Stomach (tissue), 19 donors: ENCODE measurements at places on chromosomes 7 and 10. TPM values are rescaled to one million over a fixed set of nuclear protein-coding genes. Genes with fewer than 3 reads are reported as not detected.
A peak's percentile ranks its signal among the peaks of the same experiment; 100 is the strongest.

GIMAP1 gene
- total RNA-seq: not detected

KIF20B gene
- total RNA-seq: 5.2 TPM

MYPN gene
- total RNA-seq: 0.37 TPM

EMX2 gene
- total RNA-seq: not detected

FAM24B gene
- total RNA-seq: not detected

LRRD1 gene
- total RNA-seq: not detected

- DNase-seq: peak; percentile 63
Observed at GRCh38 chr10:22712956-22713852, 1.2 kb downstream of the PIP4K2A start.

DNA sequence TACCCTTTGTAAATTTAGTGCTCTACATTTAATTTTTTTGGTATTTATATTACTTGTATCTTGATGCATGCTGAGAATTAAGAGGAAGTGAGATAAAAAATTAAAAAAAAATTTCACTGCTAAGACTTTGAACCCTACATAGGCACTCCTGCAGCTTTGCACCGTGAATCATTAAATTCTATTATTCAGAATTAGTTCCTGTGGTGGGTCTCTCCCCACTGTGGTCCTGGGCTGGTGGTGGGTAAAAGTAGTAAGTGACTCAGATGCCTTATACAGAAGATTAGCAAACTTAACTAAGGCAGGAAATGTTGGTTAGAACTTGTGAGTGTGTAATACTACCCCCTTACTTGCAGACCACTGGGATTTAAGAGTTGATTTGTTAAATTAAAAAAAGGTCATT, 72.6 kb downstream of the AP3M1 start:
- peak; percentile 54 for DNase-seq

- peak; percentile 21 for DNase-seq
Observed at GRCh38 chr7:50560865-50561351, 4.3 kb downstream of the DDC start.

- DNase-seq: peak; percentile 20
Observed at GRCh38 chr10:115026746-115027140, 66.4 kb upstream of the ATRNL1 start.

DNA sequence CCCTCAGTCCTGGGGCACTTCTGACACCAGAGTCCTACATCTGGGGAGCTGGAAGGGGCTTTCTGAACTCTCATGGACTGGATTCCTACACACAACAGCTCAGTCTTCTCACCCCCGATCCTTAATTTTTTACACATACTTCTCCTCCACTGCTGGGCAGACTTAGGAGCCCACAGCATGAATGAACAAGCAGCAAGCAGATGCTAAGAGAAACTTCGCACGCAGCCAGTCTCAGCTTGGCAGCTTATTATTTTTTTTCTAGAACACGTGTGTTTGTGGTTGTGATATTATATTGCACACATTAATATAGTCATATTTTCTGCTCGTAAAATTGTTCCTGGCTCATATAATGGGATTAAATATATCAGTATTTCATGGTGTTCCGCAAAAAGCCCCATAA, 50.9 kb upstream of the LOXL4 start:
- no peak for DNase-seq

- DNase-seq: no peak
Observed at GRCh38 chr7:108303332-108303731, 152.9 kb downstream of the NRCAM start.

DNA sequence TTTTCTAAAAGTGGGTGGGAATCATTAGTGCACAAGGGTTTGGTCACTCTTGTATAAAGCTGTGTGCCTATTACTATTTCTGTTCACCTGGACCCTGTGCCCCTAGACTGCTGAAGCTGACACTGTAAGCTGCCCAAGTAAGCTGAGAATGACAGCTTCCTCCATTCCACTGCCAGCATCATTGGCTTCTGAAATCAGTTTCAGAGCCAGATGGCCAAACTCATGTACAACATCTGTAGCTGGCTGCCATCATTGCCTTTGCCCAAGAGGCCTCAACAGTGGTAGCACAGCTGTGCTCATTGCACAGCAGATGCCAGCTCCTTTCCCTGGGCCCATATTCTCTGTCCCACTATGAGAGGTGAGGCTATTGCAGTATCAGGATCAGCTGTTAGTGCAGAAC, 165.7 kb downstream of the CPEB3 start:
- DNase-seq: no peak

- DNase-seq: no peak
Observed at GRCh38 chr7:55458351-55458750, 93.2 kb downstream of the LANCL2 start.

DNA sequence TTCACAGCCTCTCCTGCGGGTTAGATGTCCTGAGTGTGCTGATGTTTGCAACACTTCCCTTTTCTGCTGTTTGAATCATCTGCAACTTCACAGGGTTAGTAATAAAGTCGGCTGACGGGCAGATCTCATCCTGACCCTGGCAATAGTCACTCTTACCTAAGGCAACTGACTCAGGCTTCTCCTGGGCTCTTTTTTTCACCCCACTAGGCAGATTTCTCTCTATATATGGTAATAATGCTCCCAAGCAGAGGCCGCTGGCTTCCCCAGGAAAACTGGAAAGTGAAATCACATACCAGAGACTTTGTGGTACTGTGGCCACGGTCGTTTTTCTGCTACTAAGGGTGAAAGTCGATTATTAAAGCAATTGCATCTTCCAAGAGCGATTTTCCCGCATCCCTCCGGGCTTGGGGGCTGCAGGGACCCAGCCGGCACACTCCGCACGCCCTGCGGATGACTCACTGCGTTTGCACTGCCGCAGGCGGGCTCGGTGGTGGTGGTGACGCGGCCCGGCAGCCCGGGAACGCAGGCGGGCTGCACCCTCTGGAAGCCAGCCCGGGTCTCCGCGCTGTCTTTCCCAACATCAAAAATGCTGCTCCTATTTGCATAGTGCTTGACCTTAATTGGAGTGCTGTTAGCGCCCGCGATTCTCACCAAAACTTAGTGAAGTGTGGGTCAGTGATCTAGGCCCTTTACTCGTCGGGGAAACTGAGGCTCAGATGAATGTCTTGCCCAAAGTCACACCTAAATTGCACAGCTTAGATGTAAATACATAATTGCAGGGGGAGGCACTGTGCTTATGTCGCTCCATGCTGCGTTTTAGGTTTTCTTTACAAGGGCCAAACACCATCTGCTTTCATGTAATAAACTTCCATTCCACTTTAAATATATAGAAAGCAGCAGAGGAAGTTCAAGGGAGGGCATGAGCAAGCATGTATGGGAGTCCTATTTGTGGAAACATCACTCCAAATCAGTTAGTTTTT, 47.6 kb upstream of the ITGB1 start:
- DNase-seq: peak; percentile 90

- no peak for DNase-seq
Observed at GRCh38 chr10:24894728-24895127, 57.7 kb downstream of the PRTFDC1 start.

- no peak for DNase-seq
Observed at GRCh38 chr10:112214298-112214926, 30.8 kb upstream of the GPAM start.

GRCh38 chr10:103980288-103980906, 13.5 kb downstream of the SLK start:
- no peak for DNase-seq

- DNase-seq: peak; percentile 24
Observed at GRCh38 chr7:93226310-93226709, at the start of gene HEPACAM2. Gene HEPACAM2 (minus strand): TSS chr7:93226469.

- no peak for DNase-seq
Observed at GRCh38 chr10:13916384-13916947, 329.7 kb downstream of the PRPF18 start.

GRCh38 chr7:37718585-37718984, 35.0 kb downstream of the GPR141 start:
- no peak for DNase-seq

GRCh38 chr10:28778524-28778923, 101.2 kb downstream of the BAMBI start:
- DNase-seq: no peak
